ENCODE measurements at places on chromosomes 7 and 10.
A peak's percentile ranks its signal among the peaks of the same experiment; 100 is the strongest.

GRCh38 chr10:71323407-71323806 is 4.3 kb downstream of the SLC29A3 start:
- no peak for DNase-seq

DNA sequence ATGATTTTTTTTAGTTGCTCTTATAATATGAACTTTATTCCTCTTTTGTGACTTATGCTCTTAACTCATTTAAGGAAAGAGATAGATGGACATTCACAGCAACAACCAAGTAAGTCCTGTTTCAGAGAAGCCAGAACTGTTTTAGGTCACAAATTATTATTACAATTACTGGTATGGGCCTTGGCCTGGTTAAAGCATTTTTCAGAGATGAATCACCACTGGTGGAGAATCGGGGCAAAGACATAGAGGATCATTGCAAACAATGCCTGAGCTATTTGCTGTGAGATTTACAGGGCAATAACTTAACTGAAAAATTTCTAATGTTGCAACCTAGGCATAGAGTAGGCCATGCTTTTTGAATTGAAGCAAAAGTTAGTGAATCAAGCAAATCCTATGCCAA is 138.0 kb upstream of the YAE1 start:
- no peak for DNase-seq

- no peak for DNase-seq
Observed at GRCh38 chr10:127971963-127972615, 65.2 kb downstream of the PTPRE start.

GRCh38 chr10:131202990-131203389 is 108.5 kb downstream of the TCERG1L start:
- DNase-seq, result no peak

DNA sequence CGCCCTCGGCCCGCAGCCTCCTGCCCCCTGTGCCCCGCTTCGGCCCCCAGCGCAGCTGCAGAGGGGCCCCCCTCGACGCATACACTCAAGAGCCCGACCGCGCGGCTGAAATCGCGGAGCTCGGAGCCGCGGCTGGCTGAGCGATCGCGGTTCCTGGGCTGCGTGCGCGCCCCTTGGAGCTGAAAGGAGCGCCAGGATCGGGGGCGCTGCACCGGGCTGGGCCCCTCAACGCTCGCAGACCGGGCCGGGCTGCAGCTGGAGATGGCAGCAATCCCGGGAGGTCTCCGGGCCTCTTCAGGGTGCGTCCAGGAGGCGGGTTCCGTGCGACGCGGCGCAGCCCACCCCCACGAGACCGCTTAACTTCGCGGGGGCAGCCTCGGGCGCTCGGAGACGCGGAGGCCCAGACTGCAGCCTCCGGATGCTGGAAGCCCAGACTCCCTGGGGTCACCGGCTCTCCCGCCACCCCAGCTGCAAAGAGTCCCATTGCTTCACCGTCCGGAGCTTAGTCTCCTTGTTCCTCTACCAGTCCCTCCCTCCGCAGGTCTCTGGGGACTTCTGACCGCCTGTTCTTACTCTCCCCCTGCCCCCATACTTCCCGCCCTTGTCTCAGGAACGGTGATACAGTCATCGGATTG is 73.0 kb upstream of the LRRC4 start:
- no peak for DNase-seq

DNA sequence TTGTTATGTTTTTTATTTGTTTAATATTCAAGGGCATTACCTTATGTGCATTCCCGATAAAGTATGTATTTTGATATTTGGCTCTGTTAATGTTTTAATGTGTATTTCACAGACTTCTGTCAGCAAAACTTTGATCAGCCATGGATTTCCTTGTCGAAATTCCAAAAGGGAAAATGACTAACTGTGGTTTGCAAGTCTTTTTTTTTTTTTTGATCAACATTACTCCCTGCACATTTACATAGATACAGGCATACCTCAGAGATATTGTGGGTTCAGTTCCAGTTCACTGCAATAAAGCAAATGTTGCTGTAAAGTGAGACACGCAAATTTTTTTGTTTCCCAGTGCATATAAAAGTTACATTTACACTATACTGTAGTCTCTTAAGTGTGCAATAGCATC is 351.9 kb downstream of the CXCL12 start:
- DNase-seq, result no peak

GRCh38 chr10:114720685-114721278 is 62.7 kb upstream of the ABLIM1 start:
- no peak for DNase-seq

DNA sequence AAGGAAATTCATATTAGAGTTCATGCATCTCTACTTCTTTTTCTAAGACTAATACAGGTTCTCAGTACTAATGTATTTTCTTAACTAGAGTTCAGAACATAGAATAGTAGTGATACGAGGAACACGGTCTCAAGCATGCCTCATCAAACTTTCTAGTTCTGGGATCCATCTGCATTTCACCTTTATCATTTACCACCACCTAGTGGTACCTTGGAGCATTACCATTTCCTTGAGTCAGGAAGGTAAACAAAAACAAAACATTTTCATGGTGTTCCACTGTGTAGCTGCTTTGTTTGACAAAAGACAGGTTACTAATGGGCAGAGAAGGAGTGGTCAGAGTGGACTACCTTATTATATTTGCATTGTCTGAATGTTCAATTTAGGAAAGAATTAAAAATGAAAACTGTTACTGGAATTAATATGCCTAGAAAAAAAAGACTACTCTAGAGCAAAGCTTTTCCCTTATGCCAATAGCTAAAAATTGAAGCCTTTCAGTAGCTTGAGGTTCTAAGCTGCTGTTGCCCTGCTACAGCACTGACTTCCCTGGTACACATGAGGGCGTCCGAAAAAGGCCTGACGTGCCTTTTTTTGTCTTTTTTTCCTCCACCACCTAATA is 44.5 kb downstream of the STARD3NL start:
- no peak for DNase-seq

GRCh38 chr10:100886963-100887362 is 25.8 kb upstream of the SLF2 start:
- no peak for DNase-seq

GRCh38 chr7:130352194-130353074 is 7.8 kb downstream of the CPA5 start:
- DNase-seq, result no peak

GRCh38 chr10:120600871-120601649 is 144.0 kb downstream of the PLPP4 start:
- no peak for DNase-seq

DNA sequence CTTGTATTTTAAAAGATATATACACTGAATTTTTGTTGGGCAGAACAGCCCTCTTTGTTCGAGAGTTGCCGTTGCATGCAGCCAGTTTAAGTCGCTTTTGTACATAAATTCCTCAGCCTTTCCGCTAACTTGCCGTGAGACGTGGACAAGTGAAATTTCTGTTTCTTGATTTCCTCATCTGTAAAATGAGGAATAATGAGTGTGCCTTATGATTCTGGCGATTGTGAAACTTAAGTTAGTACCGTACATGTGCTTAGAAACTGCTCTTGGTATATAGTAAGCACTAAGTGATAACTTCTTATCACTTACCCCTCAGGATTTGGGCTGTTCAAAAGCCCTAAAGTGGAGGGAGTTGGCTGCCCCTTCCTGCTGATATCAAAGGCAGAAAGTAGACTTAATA is 1.4 kb downstream of the CCNJ start:
- no peak for DNase-seq

DNA sequence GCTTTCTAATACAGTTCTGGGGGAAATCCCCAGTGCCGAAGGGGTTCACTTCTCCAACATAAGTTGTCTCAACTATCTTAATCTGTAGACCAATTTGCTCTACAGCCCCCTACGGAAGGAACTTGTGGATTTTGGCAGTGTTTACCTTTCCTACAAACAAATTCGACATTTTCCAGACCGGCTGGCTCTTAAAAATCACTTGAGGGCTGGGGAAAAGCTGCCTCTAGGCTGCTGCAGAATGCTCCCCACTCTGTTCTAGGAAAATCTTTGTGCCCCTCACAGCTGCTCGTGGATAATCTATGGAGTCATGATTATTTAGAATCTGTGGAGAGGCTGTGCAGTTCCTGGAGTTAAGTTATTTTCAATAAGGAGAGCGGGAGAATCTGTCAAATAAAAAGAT is 474.6 kb upstream of the FZD8 start:
- no peak for DNase-seq

- no peak for DNase-seq
Observed at GRCh38 chr7:73341877-73342276, 13.9 kb downstream of the FKBP6 start.

- peak; percentile 27 for DNase-seq
Observed at GRCh38 chr7:155533827-155534690, 12.3 kb downstream of the CNPY1 start.

GRCh38 chr7:92697414-92697813 is 107.2 kb upstream of the FAM133B start:
- no peak for DNase-seq

- peak; percentile 7 for DNase-seq
Observed at GRCh38 chr10:126598009-126598408, 72.5 kb downstream of the C10orf90 start.

GRCh38 chr7:106417273-106417902 is 132.6 kb upstream of the NAMPT start:
- no peak for DNase-seq

GRCh38 chr7:82559193-82559805 is 115.7 kb upstream of the CACNA2D1 start:
- no peak for DNase-seq

- peak; percentile 47 for DNase-seq
Observed at GRCh38 chr7:936386-937054, 18.0 kb downstream of the ADAP1 start.

GRCh38 chr10:67438605-67439304 is 257.2 kb downstream of the CTNNA3 start:
- DNase-seq, result no peak

DNA sequence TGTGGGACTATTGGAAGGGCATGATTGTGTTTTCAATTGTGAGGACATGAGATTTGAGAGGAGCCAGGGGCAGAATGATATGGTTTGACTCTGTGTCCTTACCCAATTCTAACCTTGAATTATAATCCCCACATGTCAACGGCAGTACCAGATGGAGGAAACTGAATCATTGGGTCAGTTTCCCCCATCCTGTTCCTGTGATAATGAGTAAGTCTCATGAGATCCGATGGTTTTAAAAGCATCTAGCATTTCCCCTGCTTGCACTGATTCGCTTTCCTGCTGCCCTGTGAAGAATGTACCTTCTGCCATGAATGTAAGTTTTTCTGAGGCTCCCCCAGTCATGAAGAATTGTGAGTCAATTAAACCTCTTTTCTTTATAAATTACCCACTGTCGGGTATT is 1367.1 kb downstream of the XPNPEP1 start:
- no peak for DNase-seq

DNA sequence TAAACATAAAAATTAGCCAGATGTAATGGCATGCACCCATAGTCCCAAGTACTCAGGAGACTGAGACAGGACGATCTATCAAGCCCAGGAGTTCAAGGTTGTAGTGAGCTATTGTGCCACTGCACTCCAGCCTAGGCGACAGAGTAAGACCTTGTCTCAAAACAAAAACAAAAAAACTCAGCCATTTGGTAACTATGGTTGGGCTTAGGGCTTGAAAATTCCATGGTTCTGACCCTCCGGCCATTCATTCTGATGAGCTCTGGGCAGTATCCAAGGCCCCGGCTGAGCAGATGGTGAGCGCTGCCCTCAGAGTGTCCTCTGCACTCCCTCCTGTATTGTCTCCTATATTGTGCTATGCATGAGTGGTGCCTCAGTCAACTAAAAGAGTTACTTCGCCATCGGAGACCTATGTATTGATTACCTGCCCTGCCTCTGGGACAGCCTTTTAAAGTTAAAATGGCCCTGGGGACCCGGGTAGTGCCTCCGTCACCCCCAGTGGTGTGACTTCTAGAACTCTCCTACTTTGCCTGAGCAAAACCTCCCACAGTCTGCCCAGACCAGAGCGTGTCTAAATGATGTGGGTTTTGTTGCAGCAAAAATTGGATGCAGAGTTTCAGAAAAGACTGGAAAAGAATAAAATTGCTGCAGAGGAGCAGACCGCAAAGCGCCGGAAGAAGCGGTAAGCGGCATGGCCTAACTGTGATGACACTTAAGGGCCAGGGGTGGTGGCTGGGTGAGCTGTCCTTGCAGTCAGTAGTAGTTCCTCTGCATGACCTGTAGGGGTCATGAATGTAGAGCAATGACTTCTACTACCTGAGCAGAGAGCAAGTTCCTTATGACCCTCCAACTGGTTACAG is 8.1 kb downstream of the PRKRIP1 start:
- DNase-seq, result peak; percentile 48

DNA sequence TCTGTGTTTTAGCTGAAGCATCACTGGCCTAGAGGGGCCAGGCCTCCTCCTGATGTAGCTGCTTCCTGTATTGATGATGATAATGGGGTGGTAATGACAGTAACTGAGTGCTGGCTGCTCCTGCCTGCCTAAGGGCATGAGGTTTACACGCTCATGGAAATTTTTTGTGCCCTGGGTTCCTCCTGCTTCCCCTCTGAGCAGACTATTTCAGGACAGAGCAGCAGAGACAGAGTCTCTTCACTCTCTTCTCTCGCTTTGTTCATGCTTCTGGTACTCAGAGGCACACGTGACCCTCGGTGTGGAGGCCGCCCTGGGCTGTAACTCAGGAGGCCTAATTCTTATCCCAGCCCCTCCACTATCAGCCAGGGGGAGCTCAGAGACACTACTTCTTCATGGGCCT is 27.9 kb downstream of the LRRC20 start:
- DNase-seq, result no peak

DNA sequence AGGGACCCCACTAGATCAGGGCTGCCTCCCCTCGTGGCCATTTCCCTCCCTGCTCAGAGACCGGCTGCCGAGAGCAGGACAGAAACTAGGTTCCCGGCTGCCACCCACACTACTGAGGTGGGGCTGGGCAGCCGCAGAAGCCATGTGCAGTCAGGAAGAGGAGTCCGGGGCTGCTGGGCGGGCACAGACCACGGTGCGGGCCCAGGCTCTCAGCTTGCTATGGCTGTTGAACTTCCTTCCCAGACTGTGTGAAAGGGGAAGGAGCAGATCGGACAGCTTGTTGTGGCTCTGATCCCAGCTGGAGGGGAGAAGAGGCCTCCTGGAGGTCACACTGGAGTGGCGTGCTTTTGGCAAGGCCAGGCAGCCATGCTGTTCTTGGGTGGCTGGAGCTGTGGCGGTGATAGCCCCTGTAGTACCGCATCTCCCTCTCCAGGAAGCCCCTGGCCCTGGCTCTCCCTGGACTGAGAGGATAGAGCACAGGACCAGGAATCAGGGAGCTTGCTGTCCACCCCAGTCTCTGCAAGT is 56.8 kb downstream of the HK1 start:
- DNase-seq, result peak; percentile 26

- DNase-seq, result peak; percentile 67
Observed at GRCh38 chr10:11403116-11403515, 208.3 kb downstream of the USP6NL start.

GRCh38 chr7:51732951-51733350 is 416.3 kb upstream of the COBL start:
- DNase-seq, result no peak

GRCh38 chr7:148623586-148624282 is 33.2 kb downstream of the C7orf33 start:
- DNase-seq, result no peak

- no peak for DNase-seq
Observed at GRCh38 chr10:3350205-3350604, 177.6 kb upstream of the PITRM1 start.

DNA sequence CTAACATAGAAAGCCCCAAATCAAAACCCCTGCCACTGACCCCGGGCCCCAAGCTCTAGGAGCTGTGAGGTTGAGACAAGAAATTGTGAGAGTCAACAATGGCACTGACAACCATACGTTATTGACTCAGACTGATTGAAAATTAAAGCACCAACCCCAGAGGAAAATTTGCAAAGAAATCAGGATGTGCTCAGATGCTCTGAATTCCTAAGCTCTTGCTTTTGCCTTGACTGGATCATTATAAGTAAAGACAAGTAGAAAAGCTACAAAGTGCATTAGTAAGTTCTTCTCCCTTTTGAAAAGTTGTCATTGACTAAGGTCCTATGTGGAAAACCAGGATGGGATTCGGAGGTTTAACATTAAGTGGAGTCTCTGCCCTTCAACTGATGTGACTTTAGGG is 130.2 kb downstream of the SAMD9 start:
- DNase-seq, result no peak
